Spinal cord (tissue), 10 donors: ENCODE measurements at places on chromosomes 7 and 10.
A peak's percentile ranks its signal among the peaks of the same experiment; 100 is the strongest.

- no peaks in the 10 kb centered on the region for H3K36me3 ChIP-seq
- H3K4me1 ChIP-seq = peaks cover 7% of the 10 kb centered on the region
- peak overlapping the region; percentile 76 for H3K4me3 ChIP-seq
- peaks cover 11% of the 10 kb centered on the region for H3K27me3 ChIP-seq
- no peak overlapping the region for H3K27ac ChIP-seq
Measured at GRCh38 chr7:87217983-87218653, 1.4 kb downstream of the TMEM243 start.

GRCh38 chr7:151115121-151115835 lies 29.0 kb downstream of the AGAP3 start:
- H3K4me1 ChIP-seq = peaks cover 41% of the 10 kb centered on the region
- H3K36me3 ChIP-seq = peaks cover 64% of the 10 kb centered on the region
- DNase-seq = no peak
- H3K27me3 ChIP-seq = peaks cover 3% of the 10 kb centered on the region
- H3K27ac ChIP-seq = no peak overlapping the region
- H3K4me3 ChIP-seq = no peak overlapping the region

GRCh38 chr10:78210548-78210947 lies 176.9 kb downstream of the RPS24 start:
- no peak overlapping the region for H3K27ac ChIP-seq
- no peak for DNase-seq
- peaks cover 5% of the 10 kb centered on the region for H3K36me3 ChIP-seq
- no peak overlapping the region for H3K4me3 ChIP-seq
- no peaks in the 10 kb centered on the region for H3K27me3 ChIP-seq

- peaks cover 2% of the 10 kb centered on the region for H3K36me3 ChIP-seq
- no peaks in the 10 kb centered on the region for H3K4me1 ChIP-seq
- H3K4me3 ChIP-seq = no peak overlapping the region
Measured at GRCh38 chr7:38452681-38453108, 178.5 kb downstream of the AMPH start.

DNA sequence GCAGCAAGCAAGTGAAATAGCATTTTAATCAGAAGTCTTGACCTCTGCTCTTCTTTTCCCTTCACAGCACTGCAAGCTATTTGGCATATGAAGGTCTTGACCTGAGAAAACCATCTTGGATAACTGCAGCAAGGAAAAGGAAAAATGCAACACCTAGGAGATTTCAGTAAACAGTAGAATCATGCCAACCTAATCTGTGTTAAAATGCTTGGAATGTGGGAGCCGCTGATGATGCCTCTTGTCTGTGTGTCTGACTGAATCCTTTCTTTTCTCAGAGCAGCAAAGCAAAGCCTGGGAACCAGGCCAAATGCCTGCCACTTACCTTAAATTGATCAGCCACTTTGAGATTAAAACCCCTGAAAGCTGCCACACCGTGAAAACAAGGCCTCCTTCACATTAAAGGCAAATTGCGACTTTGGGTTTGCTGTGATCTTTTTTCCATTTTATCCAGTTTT lies 80.4 kb upstream of the CDK6 start:
- H3K27me3 ChIP-seq = no peaks in the 10 kb centered on the region
- H3K27ac ChIP-seq = peak overlapping the region; percentile 25
- H3K4me3 ChIP-seq = no peak overlapping the region
- no peaks in the 10 kb centered on the region for H3K36me3 ChIP-seq
- no peaks in the 10 kb centered on the region for H3K4me1 ChIP-seq

- H3K36me3 ChIP-seq = peaks cover 6% of the 10 kb centered on the region
- H3K27me3 ChIP-seq = peaks cover 35% of the 10 kb centered on the region
- peak overlapping the region; percentile 71 for H3K4me3 ChIP-seq
- H3K4me1 ChIP-seq = peaks cover 52% of the 10 kb centered on the region
- H3K27ac ChIP-seq = peak overlapping the region; percentile 88
Measured at GRCh38 chr10:121595806-121596688, 2.2 kb downstream of the FGFR2 start.

- no peak for DNase-seq
- H3K36me3 ChIP-seq = no peaks in the 10 kb centered on the region
- peaks cover 7% of the 10 kb centered on the region for H3K4me1 ChIP-seq
- H3K27ac ChIP-seq = no peak overlapping the region
- peaks cover 7% of the 10 kb centered on the region for H3K27me3 ChIP-seq
Measured at GRCh38 chr10:92045641-92046106, 122.1 kb downstream of the BTAF1 start.

- peak overlapping the region; percentile 80 for H3K4me3 ChIP-seq
- H3K27ac ChIP-seq = peak overlapping the region; percentile 76
- no peaks in the 10 kb centered on the region for H3K27me3 ChIP-seq
- H3K4me1 ChIP-seq = peaks cover 15% of the 10 kb centered on the region
Measured at GRCh38 chr10:100229819-100230422, 525 bp upstream of the CHUK start.

DNA sequence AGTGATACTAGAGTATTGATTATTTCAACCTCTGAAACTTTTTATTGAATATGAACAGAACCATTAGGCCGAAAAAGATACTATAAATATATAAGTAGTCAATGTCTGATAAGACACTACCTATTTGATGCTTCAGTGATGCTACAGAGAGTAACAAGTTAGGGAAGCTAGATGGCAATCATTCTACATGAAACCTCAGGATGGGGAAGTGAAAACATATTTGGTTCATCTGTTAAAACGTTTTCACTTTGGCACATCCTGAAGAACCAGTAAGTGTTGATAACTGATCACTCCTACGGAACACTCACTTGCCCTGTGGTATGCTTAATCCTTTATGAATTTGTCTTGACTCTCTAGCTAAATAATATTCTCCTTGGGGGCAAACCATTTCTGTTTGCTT lies 1064.9 kb downstream of the NXPH1 start:
- DNase-seq = peak; percentile 46
- no peaks in the 10 kb centered on the region for H3K27me3 ChIP-seq
- H3K36me3 ChIP-seq = no peaks in the 10 kb centered on the region
- no peaks in the 10 kb centered on the region for H3K4me1 ChIP-seq
- no peak overlapping the region for H3K4me3 ChIP-seq

GRCh38 chr10:64535131-64535867 lies 1014.1 kb downstream of the REEP3 start:
- no peak for DNase-seq
- H3K27me3 ChIP-seq = no peaks in the 10 kb centered on the region
- H3K36me3 ChIP-seq = no peaks in the 10 kb centered on the region
- H3K4me3 ChIP-seq = no peak overlapping the region
- H3K27ac ChIP-seq = no peak overlapping the region

GRCh38 chr10:95820363-95820762 lies 64.4 kb downstream of the ENTPD1 start:
- no peak overlapping the region for H3K27ac ChIP-seq
- no peak overlapping the region for H3K4me3 ChIP-seq
- no peaks in the 10 kb centered on the region for H3K36me3 ChIP-seq

- no peak overlapping the region for H3K4me3 ChIP-seq
- no peaks in the 10 kb centered on the region for H3K27me3 ChIP-seq
- peaks cover 10% of the 10 kb centered on the region for H3K36me3 ChIP-seq
- peaks cover 4% of the 10 kb centered on the region for H3K4me1 ChIP-seq
- H3K27ac ChIP-seq = no peak overlapping the region
Measured at GRCh38 chr10:97879241-97879640, 29.6 kb downstream of the GOLGA7B start.
